ENCODE measurements at places on chromosomes 7 and 10. TPM values are rescaled to one million over a fixed set of nuclear protein-coding genes. Genes with fewer than 3 reads are reported as not detected.

GRCh38 chr7:115574681-115575291 lies 455.8 kb downstream of the TFEC start:
- DNase-seq = no peak

DNA sequence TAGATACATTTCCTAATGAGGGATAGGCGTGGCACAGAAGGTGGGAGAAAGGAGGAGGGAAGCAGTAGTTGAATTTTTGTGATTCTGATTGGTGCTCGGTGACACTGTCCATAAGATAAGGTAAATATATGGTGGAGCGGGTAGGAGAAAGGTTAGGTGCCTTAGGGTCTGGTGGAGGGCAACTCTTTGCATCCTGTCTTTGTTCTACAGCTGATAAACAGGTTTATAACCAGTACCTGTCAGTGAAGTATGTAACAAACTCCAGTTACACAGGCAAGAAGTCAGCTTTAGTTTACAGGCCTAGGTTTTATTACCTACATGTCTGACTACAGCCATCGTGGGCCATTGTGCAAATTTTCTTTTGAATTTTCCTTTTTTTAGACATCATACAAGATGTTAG lies 10.9 kb upstream of the FAM180A start:
- DNase-seq = no peak

DNA sequence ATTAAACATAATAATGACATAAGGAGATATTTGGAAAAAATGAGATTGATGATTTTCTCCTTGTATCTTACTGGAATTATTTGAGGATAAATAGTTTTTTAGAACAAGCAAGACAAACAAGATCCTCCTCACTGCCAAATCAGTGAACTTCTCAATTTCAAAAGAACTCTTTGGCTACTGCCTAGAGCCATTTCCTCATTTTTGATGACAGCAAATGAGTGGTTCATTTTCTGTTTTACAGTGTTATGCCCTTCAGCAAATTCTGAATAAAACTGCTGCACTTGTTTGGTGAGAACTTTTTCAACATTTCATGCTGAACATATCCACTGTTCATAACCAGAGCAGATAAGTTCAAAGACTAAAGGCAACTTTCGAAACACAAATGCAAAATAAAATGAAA lies 42.5 kb upstream of the AHR start:
- DNase-seq = no peak

DNA sequence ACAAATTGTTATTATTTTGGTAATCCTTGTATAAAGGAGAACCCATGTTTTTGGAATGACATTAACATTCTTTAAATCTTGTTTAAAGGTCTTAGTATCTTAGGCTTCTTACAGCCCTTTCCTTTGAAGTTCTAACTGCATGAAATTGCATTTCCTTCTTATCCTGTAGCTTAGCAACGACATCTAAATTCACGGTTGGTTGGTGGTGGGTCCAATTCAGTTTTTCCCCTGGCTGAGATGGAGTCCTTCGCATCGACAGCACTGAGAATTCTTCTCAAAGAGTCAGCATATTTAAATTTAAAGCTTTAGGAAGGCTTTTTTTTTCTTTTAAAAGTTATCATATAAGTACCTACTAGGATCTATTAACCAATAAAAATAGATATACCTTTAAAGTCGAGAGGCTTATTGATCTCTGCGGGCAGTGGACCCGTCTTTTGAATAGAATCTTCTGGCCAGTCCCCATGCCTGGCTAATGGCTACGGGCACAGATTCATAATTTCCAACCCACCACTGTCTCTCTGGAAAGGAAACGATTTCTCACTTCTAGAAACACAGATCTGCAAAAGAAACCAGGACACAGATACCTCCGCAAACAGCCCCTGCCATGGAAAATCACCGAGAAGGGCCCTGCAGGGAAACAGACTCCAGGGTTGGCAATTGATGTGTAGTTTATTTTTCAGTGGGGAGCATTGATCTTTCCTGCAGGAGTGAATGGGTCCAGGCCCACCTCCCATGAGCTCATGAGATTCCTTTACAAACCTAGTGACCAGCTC lies 63.4 kb downstream of the RAMP3 start:
- no peak for DNase-seq

DNA sequence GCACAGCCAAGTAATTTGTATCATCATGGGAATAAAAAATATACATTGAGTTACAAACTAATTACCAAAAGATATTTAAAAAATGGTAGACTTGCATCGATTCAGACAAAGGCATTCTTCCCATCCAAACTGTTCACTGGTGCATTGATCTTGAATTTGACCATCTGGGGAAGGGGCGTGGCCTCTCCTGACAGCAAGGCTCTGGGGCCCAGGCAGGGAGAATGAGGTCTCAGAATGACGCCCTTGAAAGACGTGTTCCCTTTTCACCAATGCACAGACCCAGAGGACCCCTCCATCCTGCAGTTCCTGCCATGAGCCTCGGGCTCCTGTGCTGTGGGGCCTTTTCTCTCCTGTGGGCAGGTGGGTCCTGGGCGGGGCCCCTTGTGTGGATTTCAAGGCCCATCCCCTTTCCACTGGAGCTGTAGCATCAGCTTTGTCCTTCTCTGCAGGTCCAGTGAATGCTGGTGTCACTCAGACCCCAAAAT lies 91.1 kb upstream of the PRSS58 start:
- DNase-seq = no peak

DNA sequence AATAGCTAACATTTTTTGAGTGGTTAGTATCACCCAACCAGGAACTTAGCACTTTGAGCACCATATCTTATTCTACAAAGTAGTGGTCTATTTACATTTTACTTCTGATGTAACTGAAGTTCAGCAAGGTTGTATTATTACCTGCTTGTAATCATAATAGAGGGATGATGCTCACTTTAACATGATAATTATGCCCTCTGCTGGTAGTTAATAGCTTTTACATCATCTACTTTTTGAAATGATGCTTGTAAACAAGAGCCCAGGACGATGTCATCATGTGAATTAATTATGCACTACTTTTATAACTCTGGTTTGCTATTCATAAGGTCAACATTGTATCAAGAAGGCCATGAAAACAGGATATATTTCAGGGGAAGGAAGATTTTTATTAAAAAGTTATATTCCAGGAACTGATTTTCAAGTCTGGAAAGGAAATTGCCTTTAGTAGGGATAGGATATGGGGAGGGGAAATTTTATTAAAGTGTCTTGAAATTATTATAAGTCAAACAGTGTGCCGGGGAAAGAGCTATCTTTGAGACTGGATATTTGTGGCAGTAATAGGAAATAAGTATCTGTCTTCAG lies 80.3 kb upstream of the SCIN start:
- no peak for DNase-seq

DNA sequence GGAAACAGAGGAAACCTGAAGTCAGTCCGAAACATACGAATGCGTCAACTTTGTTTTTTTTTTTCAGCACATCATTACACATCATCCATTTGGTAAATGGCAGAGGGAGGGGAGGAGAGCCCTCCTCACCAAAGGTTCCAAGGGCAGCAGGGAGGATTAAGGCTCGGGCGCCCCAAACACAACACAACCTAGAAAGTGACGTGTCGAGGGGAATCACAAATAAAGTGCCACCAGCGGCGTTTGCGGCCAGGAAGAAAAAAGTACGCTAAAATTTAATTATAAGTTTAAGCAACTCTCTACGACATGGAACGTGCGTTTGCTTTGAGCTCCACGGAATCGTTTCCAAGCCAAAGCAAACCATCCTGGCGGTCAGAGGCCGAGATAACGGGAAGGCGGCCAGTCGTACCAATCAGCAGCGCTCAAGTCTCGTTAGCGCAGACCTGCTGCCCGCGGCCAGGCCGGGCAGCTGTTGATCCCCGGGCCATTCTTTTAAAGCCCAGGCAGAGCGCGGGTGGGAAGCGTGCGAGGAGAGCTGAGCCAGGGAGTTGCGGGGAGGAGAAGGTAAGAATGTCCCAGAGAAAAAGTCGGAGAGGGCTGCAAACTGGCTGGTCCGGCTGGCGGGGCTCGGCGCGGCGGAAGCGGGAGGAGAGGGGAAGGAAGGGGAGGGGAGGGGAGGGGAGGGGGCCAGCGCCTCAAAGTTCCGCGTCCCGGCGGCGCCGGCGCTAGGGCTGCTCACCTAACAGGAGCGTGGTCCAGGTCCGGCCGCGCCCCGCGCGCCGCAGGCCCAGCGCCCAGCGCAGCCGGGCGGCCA lies 719 bp downstream of the DPY19L1 start:
- DNase-seq = peak; percentile 58

GRCh38 chr10:117462424-117462792 lies 80.1 kb upstream of the EMX2 start:
- no peak for DNase-seq

DNA sequence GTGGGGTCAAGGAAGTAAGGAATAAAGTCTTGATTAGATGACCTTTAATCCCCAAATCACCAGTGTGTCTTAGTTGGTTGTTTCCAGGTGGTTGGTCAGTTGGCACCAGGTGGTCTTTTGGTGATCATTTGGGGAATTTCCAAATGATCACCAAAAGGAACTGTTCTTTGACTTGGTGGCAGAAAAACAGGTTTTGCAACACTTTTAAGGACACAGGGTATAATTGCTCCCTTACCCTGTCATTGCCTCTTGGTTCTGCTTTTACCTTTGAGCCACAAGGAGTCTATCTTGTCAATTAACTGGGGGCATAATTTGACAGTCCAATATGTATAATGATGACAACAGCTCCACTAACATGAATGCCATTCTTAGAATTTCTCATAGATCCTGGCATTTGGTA lies 104.2 kb downstream of the ADK start:
- no peak for DNase-seq

DNA sequence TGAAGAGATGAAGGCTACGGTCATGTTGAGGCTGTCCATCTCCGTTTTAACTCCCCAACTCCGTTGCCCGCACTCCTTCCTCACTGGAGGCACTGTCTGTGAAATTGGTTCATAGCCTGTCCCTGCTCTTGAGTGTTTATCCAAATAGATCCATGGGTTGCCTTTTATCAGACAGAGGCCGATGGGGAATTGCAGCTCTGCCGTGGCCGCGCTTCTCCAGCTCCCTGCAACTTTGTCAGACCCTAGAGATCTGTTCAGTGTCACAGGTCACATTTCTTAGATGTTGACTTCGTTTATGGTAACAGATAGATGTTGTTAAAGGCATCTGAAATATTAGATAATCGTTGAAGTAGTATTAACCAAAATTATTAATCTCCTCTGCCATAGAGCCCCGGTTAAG lies 14.7 kb downstream of the PPP2R2D start:
- DNase-seq = no peak

DNA sequence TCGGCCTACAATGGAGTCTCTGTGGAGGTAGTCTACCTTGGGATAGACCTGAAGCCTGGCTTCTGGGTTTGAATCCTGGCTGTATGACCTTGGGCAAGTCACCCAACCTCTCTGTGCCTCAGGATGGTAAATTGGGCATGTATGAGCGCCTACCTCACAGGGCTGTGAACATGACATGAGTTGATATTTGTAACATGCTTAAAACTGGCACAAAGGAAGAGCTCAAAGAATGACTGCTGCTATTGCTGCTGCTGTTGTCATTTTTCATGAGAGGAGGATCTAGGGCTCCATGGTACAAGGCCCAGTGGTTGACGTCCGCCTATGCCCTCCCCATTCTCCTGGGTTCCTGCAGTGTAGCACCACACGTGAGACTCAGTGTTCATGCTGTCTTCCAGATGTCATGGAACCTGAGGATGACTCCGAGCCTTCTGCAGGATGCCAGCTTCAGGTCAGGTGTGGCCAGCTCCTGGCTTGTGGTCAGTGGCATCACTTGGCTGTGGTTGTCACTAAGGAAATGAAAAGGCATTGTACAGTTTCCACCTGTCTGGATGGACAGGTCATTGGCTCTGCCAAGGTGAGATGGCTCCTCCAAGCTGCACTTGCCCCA lies 95.0 kb downstream of the WDFY4 start:
- DNase-seq = peak; percentile 2

- DNase-seq = no peak
Measured at GRCh38 chr7:141717450-141717849, 9.3 kb downstream of the WEE2 start.

- DNase-seq = peak; percentile 41
Measured at GRCh38 chr7:95002775-95003174, 95.4 kb downstream of the PPP1R9A start.

DNA sequence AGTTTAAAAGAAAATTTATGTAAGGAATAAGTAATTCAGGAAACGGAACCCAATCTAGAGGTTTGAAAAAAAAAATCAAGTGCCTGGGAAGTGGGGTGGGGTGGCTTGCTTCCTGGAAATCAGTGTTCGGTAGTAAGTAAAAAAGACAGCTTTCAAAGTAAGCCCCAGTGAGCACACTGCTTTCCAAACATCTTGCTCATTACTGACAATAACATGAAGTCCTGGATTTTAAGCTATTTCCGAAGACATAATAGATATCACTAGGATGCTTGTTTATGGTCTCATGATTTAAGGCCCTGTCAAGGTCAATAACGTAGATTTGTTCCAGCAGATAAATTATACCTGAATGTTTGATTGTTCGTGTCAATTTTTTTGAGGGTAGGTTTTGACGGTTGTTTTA lies 1.3 kb downstream of the STAMBPL1 start:
- no peak for DNase-seq

DNA sequence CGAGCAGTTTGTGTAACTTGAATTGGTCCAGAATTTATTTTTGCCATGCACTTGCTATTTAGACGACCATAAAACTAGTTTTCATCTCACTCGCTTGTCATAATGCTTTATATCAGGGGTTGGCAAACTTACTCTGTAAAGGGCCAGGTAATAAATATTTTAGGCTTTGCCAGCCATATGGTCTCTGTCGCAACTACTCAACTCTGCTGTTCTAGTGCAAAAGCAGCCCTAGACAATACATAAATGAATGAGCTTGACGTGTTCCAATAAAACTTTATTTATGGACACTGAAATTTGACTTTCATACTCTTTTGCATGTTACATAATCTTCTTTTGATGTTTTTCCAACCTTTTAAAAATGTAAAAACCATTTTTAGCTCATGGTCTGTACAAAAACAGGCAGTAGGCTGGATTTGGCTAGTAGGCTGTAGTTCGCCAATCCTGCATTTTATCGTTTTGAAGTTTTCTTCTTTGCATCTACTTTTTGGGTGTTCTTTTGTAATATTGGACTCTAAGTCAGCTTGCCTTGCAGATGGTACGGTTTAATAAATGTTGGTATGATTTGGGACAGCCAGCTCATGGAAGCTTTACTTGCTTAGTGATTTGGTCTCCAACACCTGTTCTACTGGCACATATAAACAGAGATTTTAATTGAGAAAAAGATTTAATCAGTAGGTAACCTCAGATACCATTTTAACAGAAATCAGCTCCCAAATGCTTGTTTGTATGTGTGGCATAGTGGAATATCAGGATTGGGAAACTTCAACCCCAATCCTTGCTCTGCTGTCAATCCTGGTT lies 25.6 kb downstream of the SND1 start:
- DNase-seq = no peak

GRCh38 chr7:78438433-78438832 lies 639.9 kb downstream of the PHTF2 start:
- no peak for DNase-seq

GRCh38 chr7:320297-320696 lies 30.3 kb downstream of the FOXL3 start:
- peak; percentile 57 for DNase-seq

Gene ZNF853
- total RNA-seq = 2.2 TPM

Gene KCNH2
- 3.3 TPM for total RNA-seq

Gene SDK1
- 1.3 TPM for total RNA-seq

Gene TET1
- 0.57 TPM for total RNA-seq

Gene CLRN3
- total RNA-seq = 110 TPM

Gene JAKMIP3
- 0.10 TPM for total RNA-seq

Gene PAPOLB
- 0.05 TPM for total RNA-seq

Gene FEZF1
- not detected for total RNA-seq

Gene RBM20
- 0.49 TPM for total RNA-seq

Gene UTF1
- not detected for total RNA-seq

All from colonic mucosa (tissue), 4 donors.